HEK293T (cell line): ENCODE measurements at places on chromosomes 2 and 18.

GRCh38 chr2:99032001-99032400 lies 96.0 kb upstream of the CRACDL start:
- DNase-seq, result no peak

- no peak for DNase-seq
Observed at GRCh38 chr2:129784486-129784885, 195.0 kb upstream of the RAB6C start.

DNA sequence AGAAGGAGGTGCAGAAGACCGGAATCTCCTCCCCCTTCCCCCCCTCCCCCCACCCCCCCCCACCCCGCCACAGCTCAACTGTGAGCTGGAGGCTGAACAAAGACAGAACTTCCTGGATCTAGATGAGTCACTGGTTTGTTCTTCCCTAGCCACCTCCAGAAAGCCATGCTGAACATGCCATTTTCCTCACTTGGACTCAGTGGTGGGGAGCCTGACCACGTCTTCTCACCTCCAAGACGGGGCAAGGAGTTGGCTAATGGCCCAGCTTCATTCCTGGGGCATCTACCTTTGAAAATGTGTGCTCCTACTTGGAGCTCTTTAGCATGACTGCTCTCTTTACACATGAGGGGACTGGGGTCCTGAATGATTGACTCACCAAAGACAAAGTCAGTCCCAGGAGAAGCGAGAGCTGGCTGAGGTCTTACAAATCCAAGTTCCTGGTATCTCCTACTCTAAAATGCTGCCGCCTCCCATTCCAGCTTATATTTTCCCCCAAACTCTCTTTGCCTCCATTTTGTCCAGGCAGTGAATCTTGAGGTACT lies 22.6 kb upstream of the FZD5 start:
- DNase-seq, result no peak

GRCh38 chr2:239299218-239299939 lies 101.4 kb downstream of the HDAC4 start:
- DNase-seq, result no peak

DNA sequence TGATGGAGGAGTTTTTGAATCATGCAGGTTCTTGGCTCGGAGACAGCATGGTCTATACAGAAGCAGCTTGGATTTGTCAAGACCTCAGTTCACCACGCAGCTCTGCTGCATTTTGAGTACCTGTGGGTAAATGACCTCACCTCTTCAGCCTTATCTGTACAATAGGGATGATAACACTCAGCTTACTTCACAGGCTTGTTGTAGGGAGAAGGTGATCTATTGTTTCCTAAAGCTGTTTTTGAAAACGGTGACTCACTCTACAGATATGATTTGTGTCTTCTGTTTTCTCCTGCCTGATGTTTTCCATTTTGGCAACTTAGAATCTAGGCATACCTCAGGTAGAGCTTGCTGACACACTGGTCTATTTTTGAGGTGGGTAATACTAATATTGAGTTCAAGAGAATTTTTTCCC lies 80.3 kb downstream of the FMNL2 start:
- no peak for DNase-seq

DNA sequence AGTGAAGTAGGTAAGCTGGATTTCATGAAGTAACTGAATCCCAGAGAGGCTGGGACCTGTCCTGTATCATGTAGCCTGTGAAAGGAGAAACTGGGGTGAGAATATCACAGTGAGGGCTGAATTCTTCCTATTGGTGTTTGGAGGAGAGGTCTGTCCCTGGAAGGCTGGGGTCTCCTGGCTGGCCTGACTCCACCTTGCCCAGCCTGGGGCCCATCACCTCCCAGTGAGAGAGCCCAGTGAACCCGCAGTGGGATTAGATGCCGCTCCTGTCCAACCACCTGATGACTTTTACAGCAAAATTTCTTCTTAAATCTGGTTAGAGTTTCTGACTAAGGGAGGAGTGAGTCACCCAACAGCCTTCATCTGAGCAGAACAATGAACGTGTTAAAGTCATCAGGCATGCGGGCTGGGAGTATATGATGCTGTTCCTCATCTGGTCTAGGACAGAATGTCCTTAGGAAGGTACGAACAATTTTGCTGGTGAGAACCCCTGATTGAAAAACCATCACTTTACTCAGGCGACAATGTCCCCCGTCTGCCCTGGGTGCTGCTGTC lies 152.9 kb downstream of the LPIN1 start:
- no peak for DNase-seq
